ENCODE measurements at places on chromosomes 2 and 18. TPM values are rescaled to one million over a fixed set of nuclear protein-coding genes. Genes with fewer than 3 reads are reported as not detected.

KATNAL2 gene
- total RNA-seq: 3.1 TPM

DSC1 gene
- total RNA-seq: not detected

TAF1B gene
- 46.6 TPM for total RNA-seq

TMEM17 gene
- total RNA-seq: 2.0 TPM

STEAP3 gene
- total RNA-seq: 23.6 TPM

TMEM150A gene
- 3.1 TPM for total RNA-seq

CAVIN2 gene
- total RNA-seq: 1.2 TPM

GAREM1 gene
- total RNA-seq: 2.4 TPM

CYP26B1 gene
- 0.33 TPM for total RNA-seq

DCDC2C gene
- total RNA-seq: not detected

PROKR1 gene
- total RNA-seq: not detected

NOL4 gene
- total RNA-seq: not detected

MALL gene
- 18.1 TPM for total RNA-seq

TFCP2L1 gene
- total RNA-seq: under 0.01 TPM

C2orf80 gene
- total RNA-seq: not detected

CYP1B1 gene
- 4.0 TPM for total RNA-seq

CERKL gene
- under 0.01 TPM for total RNA-seq

POTEI gene
- total RNA-seq: not detected

CHN1 gene
- 5.4 TPM for total RNA-seq

KLHL41 gene
- 0.33 TPM for total RNA-seq

FTCDNL1 gene
- 4.1 TPM for total RNA-seq

CCDC121 gene
- total RNA-seq: 1.7 TPM

NCKAP5 gene
- 1.6 TPM for total RNA-seq

SIX2 gene
- total RNA-seq: 1.1 TPM

LRRC30 gene
- not detected for total RNA-seq

NBAS gene
- total RNA-seq: 147 TPM

SIX3 gene
- total RNA-seq: under 0.01 TPM

NMUR1 gene
- not detected for total RNA-seq

DPYSL5 gene
- not detected for total RNA-seq

TUBB8B gene
- total RNA-seq: not detected

TDRD15 gene
- not detected for total RNA-seq

KLF7 gene
- 22.9 TPM for total RNA-seq

SCN3A gene
- total RNA-seq: 0.12 TPM

MLPH gene
- 110 TPM for total RNA-seq

TMEM37 gene
- not detected for total RNA-seq

TXNL4A gene
- total RNA-seq: 65.9 TPM

LCT gene
- under 0.01 TPM for total RNA-seq

THAP4 gene
- total RNA-seq: 44.4 TPM

DYNAP gene
- total RNA-seq: not detected

TUBA3E gene
- not detected for total RNA-seq

SERPINB10 gene
- 1.00 TPM for total RNA-seq

TGFA gene
- not detected for total RNA-seq

HOXD11 gene
- total RNA-seq: 3.0 TPM

TTR gene
- not detected for total RNA-seq

CTAGE1 gene
- total RNA-seq: not detected

ELOA2 gene
- not detected for total RNA-seq

EPG5 gene
- 62.5 TPM for total RNA-seq

All from uterine smooth muscle cell (primary cell).